CD4-positive, alpha-beta T cell (primary cell): ENCODE measurements at places on chromosomes 6 and 20.

GRCh38 chr20:12718619-12719018 is 290.2 kb upstream of the SPTLC3 start:
- DNase-seq: no peak

GRCh38 chr6:41072836-41073202 is at the start of gene NFYA:
Gene NFYA (plus strand): TSS chr6:41072974. CDS start chr6:41079090, 6,116 bp downstream.
- no peak for DNase-seq

DNA sequence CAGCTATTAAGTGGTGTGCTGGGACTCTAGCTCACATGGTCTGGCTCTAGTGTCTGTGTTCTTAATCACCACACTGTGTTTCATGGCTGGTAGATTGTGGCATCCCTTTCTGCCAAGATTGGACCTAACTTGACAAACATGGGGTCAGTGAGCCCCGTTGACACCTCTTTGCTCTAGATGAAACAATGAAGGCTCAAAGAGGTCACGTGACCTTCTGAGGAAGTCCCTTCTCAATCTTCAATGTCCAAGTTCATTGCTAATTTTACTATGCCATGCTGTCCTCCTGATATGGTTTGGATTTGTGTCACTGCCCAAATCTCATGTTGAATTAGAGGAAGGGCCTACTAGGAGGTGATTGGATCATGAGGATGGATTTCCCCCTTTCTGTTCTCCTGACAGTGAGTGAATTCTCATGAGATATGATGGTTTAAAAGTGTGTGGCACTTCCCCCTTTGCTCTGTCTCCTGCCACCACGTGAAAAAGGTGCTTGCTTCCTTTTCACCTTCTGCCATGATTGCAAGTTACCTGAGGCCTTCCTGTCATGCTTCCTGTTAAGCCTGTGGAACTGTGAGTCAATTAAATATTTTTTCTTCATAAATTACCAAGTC is 177.8 kb upstream of the MYLIP start:
- no peak for DNase-seq

GRCh38 chr6:108383981-108384380 is 89.1 kb downstream of the AFG1L start:
- no peak for DNase-seq

- no peak for DNase-seq
Measured at GRCh38 chr6:163260111-163260895, 154.2 kb upstream of the QKI start.

DNA sequence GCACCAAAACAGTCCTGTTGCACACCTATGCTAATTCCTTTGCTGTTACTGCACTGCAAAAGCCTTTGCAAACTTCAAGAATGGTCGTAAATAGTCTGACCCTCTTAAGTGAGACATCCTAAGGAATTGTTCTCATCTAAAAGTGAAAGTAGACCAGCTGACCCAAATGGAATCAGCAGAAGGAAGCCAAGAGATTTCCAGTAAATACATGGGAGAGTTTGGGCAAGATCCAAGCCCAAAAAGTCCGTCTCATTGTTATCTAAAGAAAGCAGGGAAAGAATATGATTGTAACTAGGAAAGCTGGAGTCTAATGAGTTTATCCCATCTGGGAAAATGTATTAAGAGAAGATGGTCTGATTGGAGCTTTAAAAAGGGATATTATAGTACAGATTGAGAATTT is 43.0 kb upstream of the HIVEP1 start:
- no peak for DNase-seq

DNA sequence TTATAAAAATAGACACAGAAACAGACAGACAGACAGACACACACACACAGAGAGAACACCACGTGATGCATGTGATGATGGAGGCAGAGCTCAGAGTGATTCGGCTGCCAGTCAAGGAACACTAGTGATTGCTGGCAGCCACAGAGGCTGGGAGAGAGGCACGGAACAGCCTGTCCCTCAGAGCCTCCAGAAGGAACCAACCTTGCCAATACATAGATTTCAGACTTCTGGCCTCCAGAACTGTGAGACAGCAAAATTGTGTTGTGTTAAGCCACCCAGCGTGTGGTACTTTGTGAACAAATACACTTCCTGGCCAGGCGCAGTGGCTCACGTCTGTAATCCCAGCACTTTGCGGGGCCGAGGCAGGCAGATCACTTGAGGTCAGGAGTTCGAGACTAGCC is 9.5 kb upstream of the PARD6B start:
- DNase-seq: no peak

DNA sequence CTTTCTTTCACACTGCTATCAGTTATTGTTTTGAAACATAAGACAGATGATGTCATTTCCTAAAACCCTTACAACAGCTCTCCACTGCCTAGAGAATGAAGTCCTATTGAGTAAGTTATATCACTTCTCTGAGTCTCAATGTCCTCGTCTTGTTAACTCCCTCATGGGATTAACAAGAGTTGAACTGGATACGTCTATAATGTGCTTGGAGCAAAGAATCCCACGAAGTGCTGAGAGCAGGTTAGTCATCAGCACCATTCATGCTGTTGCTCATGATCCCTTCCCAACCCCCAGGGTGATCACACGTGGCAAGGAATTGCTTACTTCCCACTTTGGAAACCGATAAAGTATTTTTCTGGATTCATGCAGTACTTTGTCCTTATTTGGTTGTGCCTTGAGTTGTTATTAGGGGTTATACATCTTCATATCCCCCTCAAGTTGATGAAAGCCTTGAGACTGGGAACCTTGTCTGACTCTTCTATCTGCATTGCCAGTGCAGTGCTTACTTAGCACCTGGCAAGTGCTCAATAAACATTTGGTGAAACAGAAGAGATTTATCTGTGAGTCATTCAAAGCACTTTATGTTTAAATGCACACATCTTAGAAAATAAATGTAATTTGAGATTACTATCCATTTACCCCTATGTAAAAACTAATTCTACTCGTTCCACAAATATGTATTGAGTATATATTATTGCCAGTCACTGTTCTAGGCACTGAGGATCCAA is 487.5 kb downstream of the EPM2A start:
- DNase-seq: no peak

DNA sequence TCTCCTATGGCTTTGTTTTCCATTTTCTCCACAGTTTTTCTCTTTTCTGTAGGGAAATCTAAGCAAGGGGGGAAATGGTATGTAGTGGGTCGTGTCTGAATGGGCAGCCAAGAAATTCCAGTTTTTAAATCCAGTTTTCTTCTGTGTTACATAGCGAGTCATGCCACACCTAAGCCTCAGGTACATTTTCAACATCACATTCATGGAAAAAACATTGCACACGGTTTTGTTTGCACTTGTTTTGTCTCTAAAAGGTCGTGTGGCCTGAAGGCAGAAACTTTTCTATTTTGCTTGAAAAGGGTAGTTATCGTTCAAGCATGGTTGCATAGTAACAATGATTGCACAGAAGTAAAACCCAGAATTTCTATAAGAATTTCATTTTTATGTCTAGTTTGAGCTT is 70.5 kb downstream of the MOXD1 start:
- no peak for DNase-seq

- DNase-seq: no peak
Measured at GRCh38 chr6:130115036-130115435, 96.7 kb downstream of the L3MBTL3 start.

DNA sequence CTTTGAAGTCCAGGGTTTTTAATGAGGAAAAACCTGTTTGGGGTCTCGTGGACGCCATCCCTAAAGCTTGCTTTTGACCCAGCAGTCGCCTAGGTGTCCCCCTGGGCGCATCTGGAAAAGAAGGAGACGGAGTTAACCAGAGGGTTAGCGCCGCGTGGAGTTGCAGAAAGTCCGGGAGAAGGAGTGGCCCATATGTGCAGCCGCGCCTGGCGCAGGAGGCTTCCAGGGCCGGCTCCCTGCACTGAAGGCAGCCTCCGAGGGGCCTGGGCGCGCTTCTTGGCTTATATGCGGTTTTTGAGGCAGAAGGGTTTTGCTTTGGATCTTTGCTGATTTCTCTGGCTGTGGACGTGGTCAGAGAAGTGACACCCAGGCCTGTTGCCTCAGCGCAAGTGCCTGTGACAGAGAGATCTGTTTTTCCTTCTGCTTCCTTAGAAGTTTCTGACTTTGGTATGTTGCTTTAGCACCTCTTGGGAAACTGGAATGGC is 987 bp downstream of the TMEM181 start:
- no peak for DNase-seq

GRCh38 chr6:9783567-9783966 is 631.3 kb downstream of the TFAP2A start:
- no peak for DNase-seq

DNA sequence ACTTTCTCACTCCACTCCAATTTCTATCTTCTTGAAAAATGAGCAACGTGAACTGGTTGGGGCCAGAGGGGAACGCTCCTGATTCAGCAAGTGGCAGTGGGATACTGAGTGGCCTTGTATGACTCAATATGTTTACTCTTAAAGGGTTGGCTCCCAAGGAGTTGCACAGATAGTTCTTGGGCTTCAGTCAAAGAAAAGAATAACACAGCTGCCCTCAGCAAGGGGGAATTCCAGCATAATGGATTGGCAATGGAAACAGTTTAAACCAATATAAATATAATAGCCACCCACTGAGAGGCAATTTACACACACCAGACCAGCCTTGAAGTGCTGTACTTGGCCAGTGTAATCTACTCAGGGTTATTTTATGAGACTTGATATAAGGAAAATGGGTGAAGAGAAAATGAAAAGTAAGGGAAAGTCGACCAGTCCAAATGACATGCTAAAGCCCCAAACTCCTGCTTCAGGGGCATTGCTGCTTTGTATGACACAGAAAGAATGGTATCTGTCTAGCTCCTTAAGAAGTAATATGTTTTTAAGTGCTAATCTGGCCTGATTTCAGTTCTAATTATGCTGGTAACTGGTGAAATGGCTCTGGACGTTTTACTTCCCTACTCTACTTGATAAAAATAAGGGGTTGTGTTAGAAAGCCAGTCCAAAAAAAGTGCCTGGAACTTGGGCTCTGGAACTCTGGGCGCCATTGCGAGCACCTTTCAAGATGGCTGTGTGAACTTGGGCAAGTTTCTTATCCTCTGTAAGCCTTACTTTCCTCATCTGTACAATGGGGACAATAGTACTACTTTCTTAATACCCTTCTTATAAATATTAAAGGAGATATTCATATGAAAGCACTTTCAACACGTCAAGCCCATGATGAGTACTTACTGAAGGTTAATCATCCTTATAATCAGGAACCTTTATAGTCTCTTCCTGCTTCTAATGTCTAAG is 712.9 kb upstream of the MAP3K7 start:
- DNase-seq: no peak

DNA sequence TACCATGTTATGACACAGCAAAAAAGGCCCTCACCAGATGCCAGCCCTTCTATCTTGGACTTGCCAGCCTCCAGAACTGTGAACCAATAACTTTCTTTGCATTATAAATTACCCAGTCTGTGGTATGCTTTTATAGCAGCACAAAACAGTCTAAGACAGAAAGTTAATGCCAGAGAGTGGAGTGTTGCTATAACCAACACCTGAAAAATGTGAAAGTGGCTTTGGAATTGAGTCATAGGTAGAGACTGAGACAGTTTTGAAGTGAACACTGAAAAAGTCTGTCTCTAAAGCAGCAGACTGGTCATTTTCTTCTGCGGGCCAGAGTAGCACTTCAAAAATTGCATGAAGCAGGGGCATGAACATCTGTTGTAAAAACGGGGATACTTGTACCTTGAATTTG is 28.0 kb upstream of the ASIP start:
- DNase-seq: no peak

GRCh38 chr20:41513829-41514228 is 104.3 kb downstream of the CHD6 start:
- no peak for DNase-seq

DNA sequence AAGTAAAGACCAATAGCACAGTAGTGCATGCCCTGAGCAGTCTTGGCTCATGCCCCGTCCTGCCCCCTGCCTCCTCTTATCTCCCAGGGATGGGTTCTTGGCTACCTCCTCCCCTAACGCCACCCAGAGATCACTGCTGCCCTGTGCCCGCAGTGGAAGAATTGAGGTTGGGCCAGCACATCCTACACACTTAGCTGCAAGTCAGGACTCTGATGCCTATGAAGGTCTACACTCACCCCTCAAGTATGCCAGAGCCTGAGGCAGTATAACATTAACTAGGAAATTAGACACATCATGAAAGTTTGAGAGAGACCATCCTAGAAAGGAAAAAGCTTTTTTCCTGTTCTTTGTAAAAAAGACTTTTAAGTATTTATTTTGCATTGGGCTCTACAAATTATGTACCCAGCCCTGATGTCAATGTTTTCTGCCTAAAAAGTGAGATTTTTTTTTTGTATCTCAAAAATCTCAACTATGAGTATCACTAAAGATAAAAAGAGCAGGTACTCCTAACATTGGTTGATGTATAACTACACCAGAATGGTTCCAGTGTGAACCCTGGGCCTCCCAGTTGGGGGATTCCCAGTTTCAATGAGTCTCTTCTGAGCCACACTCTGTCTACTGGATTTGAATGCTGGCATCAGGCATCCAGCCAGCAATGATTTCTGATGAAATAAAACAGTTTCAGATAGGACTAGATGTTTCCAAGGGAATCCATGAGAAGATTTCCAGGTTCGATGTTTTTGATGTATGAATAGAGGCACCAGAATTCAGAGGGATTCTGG is 115.4 kb downstream of the ISM1 start:
- DNase-seq: no peak

GRCh38 chr20:41032271-41032670 is 3.6 kb downstream of the TOP1 start:
- no peak for DNase-seq

- DNase-seq: no peak
Measured at GRCh38 chr20:46145713-46146112, 27.6 kb downstream of the CD40 start.

GRCh38 chr6:121523628-121524027 is 88.2 kb downstream of the GJA1 start:
- DNase-seq: no peak

GRCh38 chr6:5277589-5277988 is 16.3 kb downstream of the FARS2 start:
- DNase-seq: no peak

- no peak for DNase-seq
Measured at GRCh38 chr6:51203504-51203903, 384.8 kb downstream of the TFAP2B start.

DNA sequence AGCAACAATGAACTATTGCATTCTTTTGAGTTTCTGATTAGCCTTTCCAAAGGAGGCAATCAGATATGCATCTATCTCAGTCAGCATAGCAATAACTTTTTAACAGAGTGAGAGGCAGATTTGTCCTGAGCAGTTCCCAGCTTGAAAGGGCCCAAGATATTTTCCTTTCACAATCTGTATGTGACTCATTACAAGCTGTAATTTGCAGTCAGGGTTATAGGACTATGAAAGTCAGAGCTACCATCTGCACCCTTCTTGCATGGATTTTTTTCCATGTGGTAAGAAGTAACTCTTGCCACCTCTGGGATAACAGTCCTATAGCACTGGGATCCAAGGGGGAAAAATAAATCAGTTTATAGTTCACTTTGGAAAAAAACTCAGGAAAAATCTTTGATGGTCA is 318.2 kb upstream of the RGS17 start:
- DNase-seq: no peak

GRCh38 chr6:70547313-70547712 is 19.4 kb upstream of the SDHAF4 start:
- DNase-seq: no peak

DNA sequence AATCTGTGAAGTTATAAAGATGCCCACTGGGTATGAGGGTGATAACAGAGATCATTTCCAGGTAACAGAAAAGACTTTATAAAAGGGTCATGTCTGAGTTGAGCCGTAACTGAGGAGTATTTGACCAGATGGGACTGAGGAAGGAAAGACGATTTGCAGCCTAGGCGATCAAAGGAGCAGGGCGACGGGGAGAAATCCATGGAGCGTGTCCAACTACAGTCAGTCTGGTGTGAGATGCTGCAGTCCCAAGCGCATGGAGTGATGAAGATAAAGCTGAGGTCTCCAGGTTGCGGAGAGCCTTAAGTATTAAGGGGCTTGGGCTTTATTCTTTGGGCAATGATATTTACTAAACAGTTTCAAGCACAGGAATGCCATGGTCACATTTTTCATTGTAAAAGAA is 166.7 kb downstream of the PRKN start:
- DNase-seq: no peak
